ENCODE measurements at places on chromosomes 7 and 10. TPM values are rescaled to one million over a fixed set of nuclear protein-coding genes. Genes with fewer than 3 reads are reported as not detected.

DNA sequence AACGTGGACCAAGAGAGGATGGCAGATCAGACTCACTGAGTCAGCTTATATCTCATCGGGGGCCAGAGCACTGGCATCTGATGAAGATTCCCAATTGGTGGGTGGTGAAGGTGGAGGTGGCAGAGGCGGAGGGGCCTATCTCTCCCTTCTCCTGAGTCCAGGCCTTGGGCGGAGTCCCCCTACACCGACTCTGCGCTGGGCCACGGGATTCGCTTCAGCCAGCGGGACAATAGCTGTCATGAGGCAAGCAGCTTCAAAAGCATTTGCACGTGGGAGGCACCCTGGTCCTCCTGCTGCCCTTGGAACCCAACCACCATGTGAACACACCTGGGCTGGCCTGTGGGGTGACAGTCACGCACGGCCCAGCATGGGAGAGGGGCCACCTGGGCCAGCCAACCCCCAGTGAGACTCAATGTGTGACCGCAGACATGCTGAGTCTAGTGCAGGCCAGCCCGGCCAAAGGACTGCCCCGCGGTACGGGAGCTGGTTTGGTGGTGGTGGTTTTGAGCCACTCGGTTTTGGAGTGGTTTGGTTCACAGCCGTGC, 466.8 kb upstream of the FOXK1 start:
- H3K4me3 ChIP-seq: no peak overlapping the region
- H3K27me3 ChIP-seq: no peaks in the 10 kb centered on the region
- no peaks in the 10 kb centered on the region for H3K36me3 ChIP-seq
- no peak for DNase-seq

- no peaks in the 10 kb centered on the region for H3K36me3 ChIP-seq
- no peaks in the 10 kb centered on the region for H3K4me1 ChIP-seq
- no peak overlapping the region for H3K4me3 ChIP-seq
- no peaks in the 10 kb centered on the region for H3K27me3 ChIP-seq
- H3K27ac ChIP-seq: no peak overlapping the region
Measured at GRCh38 chr7:52114509-52114908, 797.9 kb upstream of the COBL start.

OLAH gene
- not detected for total RNA-seq

- no peak overlapping the region for H3K4me3 ChIP-seq
- no peak overlapping the region for H3K27ac ChIP-seq
- no peaks in the 10 kb centered on the region for H3K36me3 ChIP-seq
- H3K4me1 ChIP-seq: no peaks in the 10 kb centered on the region
- DNase-seq: no peak
- H3K27me3 ChIP-seq: peaks cover 13% of the 10 kb centered on the region
Measured at GRCh38 chr7:118079369-118079768, 104.6 kb upstream of the LSM8 start.

DNA sequence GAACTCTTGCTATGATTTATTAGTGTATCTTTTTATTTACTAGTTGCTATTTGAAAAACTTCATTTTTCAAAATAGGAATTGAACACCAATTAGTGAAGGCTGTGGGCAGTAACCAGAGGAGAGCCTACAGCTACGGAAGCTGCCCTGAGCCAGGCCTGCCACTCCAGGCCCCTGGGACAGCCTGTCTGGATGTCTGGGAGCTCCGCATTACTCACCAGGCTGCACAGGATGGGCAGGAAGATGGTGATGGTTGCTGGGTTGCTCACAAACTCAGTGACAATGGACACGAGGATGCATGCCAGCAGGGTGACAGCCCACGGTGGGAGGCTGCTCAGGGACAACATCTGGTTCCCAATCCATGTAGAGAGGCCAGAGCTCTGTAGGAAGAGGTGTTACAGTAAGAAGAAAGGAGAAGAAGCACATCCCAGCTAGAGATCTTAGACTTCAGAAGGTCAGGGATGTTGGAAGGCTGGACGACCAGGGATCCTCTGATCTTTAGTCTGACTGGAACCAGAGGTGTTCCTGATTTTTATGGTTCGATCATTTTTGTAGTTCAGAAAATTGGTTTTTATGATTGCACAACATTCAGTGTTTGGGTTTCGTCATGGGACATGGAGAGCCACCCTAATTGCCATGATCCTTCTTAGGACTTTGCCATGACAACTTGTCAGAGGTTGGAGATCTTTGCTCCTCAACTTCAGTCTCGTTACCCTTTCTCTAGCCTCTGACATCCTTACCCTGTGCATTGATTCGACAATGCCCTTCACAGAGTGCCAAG, 23.2 kb downstream of the STMP1 start:
- peaks cover 2% of the 10 kb centered on the region for H3K4me1 ChIP-seq
- DNase-seq: no peak
- H3K27ac ChIP-seq: no peak overlapping the region
- H3K36me3 ChIP-seq: no peaks in the 10 kb centered on the region
- H3K27me3 ChIP-seq: no peaks in the 10 kb centered on the region

XRCC2 gene
- 1.5 TPM for total RNA-seq

- H3K4me3 ChIP-seq: no peak overlapping the region
- peaks cover 8% of the 10 kb centered on the region for H3K27me3 ChIP-seq
- no peak for DNase-seq
- no peaks in the 10 kb centered on the region for H3K4me1 ChIP-seq
Measured at GRCh38 chr7:96430356-96430755, 108.5 kb upstream of the SLC25A13 start.

GRCh38 chr10:12162927-12163326, 32.8 kb downstream of the NUDT5 start:
- no peaks in the 10 kb centered on the region for H3K36me3 ChIP-seq
- peaks cover 2% of the 10 kb centered on the region for H3K4me1 ChIP-seq
- DNase-seq: no peak
- no peak overlapping the region for H3K4me3 ChIP-seq

ELMO1 gene
- total RNA-seq: 120 TPM

DNA sequence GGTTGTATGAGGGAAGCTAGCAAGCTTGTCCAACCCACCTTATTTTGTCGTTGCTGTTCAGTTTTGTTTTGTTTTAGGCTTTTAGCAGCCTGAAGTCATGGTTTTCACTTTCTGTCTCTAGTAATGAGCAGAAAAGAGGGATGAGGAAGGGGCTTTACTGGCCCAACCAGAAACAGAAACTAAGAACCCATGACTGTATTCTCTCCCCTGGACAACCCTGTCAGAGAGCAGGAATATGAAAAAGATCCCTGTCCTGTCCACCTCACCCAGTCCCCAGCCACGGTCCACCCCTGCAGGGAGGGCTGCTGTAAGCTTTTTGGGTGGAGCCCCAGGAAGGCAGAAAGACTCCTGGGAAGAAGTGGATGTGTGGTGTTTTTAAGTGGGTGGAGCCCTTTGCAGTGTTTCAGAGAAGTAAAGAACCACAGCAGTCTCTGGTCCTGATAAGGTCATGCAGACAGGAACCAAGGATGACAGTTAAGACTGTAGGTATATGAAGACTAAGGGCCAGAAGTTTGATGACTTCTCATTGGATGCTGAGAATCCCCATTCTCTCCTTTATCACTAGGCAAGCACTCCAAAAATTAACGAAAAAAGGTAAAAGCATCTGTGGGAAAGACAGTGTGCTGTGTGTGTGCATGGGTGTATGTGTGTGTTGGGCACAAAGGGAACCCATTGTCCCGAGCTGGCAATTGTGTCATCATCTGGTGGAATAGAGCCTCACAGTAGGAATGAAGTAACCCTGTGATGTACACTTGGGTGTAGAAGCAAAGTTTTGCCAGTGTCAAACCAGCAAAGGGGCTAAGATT, 13.8 kb downstream of the MRPL32 start:
- no peak overlapping the region for H3K4me3 ChIP-seq
- no peaks in the 10 kb centered on the region for H3K4me1 ChIP-seq
- no peaks in the 10 kb centered on the region for H3K27me3 ChIP-seq
- no peaks in the 10 kb centered on the region for H3K36me3 ChIP-seq

- no peaks in the 10 kb centered on the region for H3K36me3 ChIP-seq
- no peaks in the 10 kb centered on the region for H3K27me3 ChIP-seq
- H3K4me1 ChIP-seq: peaks cover 35% of the 10 kb centered on the region
Measured at GRCh38 chr10:129810-130209, 5.4 kb upstream of the ZMYND11 start.

DNA sequence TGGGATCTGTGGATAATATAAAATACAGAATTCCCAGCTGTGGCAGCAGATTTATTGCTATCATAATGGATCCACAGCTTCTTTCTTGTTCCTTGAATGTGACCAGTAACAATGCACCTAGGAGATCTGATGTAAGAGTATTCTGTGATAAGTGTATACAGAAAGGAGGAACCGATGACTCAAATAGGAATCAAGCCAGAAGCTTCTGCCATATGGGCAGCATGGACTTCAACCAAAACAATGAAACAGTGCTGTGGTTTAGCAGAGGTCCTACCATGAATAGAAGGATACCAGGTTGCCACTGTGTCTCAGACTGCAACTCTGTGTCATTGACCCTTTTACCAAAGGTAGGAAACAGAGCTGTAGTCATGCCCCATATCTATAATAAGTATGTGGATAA, 81.8 kb downstream of the PTPRZ1 start:
- no peak for DNase-seq
- H3K27me3 ChIP-seq: no peaks in the 10 kb centered on the region
- H3K4me1 ChIP-seq: no peaks in the 10 kb centered on the region
- H3K27ac ChIP-seq: no peak overlapping the region

PNLIPRP1 gene
- total RNA-seq: not detected

GRCh38 chr10:93697207-93697606, 5.2 kb downstream of the FRA10AC1 start:
- DNase-seq: no peak
- peaks cover 62% of the 10 kb centered on the region for H3K36me3 ChIP-seq
- peaks cover 21% of the 10 kb centered on the region for H3K4me1 ChIP-seq
- no peak overlapping the region for H3K4me3 ChIP-seq

CHRM2 gene
- total RNA-seq: not detected

GRCh38 chr10:93062514-93063143, 2.0 kb downstream of the CYP26C1 start:
- H3K36me3 ChIP-seq: peaks cover 21% of the 10 kb centered on the region
- H3K27ac ChIP-seq: no peak overlapping the region
- H3K4me3 ChIP-seq: peak overlapping the region; percentile 72
- H3K4me1 ChIP-seq: peaks cover 27% of the 10 kb centered on the region

NDUFB2 gene
- total RNA-seq: 98.5 TPM

AKR1C4 gene
- not detected for total RNA-seq

DNA sequence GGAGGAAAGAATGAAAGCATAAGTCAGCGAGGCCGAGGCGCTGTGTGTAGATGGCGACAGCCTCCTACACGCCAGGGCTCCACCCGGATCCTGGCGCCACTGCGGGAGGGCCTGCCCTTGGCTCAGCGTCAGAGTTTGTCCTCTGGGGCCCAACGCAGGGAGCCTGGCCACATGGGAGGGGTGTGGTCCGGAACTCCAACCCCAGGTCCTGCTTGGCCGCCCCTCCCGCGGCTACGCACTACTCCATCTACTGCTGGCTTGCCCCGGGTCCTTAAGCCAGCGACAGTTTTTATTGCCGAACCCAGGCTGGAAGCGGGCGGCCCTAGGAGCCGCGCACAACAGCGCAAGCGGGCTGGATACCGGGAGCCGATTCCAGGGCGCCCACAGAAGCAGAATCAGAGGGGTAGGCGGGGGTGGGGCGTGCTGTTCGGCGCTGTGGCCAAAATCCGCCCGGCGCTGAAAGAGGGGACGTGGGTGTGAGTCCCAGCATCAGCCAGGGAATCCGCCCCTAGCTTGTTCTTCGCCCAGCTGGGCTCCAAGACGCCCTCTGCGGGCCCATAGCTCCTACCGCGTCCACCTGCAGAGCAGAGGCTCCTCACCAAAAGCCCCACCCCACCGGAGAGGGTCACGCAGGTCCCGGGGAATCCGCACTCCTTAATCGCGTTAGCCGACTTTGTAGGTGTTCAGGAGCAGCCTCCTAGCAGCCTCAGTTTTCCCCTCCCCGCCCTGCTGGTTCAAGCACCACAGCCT, 4.5 kb downstream of the KAZALD1 start:
- peaks cover 14% of the 10 kb centered on the region for H3K4me1 ChIP-seq
- peak; percentile 45 for DNase-seq
- H3K4me3 ChIP-seq: peak overlapping the region; percentile 64
- H3K36me3 ChIP-seq: no peaks in the 10 kb centered on the region
- H3K27ac ChIP-seq: no peak overlapping the region

ANKRD61 gene
- total RNA-seq: not detected

GALNT17 gene
- not detected for total RNA-seq

GRCh38 chr10:50593523-50594376, 30.0 kb downstream of the SGMS1 start:
- no peaks in the 10 kb centered on the region for H3K27me3 ChIP-seq
- no peak overlapping the region for H3K4me3 ChIP-seq
- H3K27ac ChIP-seq: no peak overlapping the region
- H3K4me1 ChIP-seq: peaks cover 39% of the 10 kb centered on the region

GRCh38 chr10:1189166-1190051, 133.2 kb downstream of the WDR37 start:
- DNase-seq: no peak
- H3K4me3 ChIP-seq: no peak overlapping the region
- no peak overlapping the region for H3K27ac ChIP-seq
- H3K27me3 ChIP-seq: no peaks in the 10 kb centered on the region
- H3K4me1 ChIP-seq: peaks cover 8% of the 10 kb centered on the region

DNA sequence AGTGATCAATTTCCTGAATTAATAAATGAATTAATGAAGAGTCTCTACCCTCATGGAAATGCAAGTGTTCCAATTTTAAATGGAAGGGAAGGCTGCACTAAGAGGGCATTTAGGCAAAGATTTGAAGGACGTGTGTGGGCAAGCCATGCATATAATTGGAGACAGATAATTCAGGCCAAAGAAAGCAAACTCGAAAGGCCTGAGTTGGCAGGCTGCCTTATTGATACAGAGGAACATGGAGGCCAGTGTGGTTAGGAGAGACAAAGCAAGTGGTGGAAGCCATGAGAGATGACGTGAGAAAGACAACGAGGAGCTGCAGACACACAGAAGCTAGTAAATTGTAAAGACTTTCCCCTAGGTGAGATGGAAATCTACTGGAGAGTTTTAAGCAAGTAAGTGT, 15.4 kb upstream of the PCLO start:
- no peaks in the 10 kb centered on the region for H3K4me1 ChIP-seq
- no peak overlapping the region for H3K27ac ChIP-seq
- peaks cover 4% of the 10 kb centered on the region for H3K27me3 ChIP-seq
- no peak overlapping the region for H3K4me3 ChIP-seq

- no peak overlapping the region for H3K27ac ChIP-seq
- peaks cover 14% of the 10 kb centered on the region for H3K4me1 ChIP-seq
- no peak overlapping the region for H3K4me3 ChIP-seq
- no peak for DNase-seq
Measured at GRCh38 chr7:137925754-137926153, 76.1 kb downstream of the CREB3L2 start.

GRCh38 chr7:112869111-112869774, 79.0 kb upstream of the TMEM168 start:
- H3K4me3 ChIP-seq: no peak overlapping the region

TAS2R41 gene
- total RNA-seq: 0.55 TPM

DNA sequence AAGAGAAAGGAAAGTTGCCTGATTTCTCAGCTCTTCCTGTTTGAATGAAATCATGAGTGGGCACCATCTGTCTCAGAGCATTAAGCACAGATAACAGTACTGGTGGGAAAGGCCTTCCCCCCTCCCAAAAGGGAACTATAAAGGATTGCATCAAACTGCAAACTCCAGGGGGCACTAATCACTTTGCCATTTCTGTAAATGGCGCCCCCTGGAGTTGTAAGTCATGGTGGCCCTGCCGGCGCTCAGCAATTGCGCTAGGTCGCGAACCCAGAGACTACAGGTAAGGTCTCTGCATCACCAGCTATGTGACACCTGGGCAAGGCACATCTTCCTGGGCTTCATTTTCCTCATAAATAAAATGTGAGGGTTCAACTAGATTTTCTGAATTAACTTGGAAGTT, 11.1 kb downstream of the LRRC4 start:
- peaks cover 6% of the 10 kb centered on the region for H3K4me1 ChIP-seq
- H3K36me3 ChIP-seq: peaks cover 10% of the 10 kb centered on the region
- no peak overlapping the region for H3K4me3 ChIP-seq
- H3K27me3 ChIP-seq: no peaks in the 10 kb centered on the region
- no peak for DNase-seq
- H3K27ac ChIP-seq: no peak overlapping the region

CLDN4 gene
- total RNA-seq: 0.36 TPM

- H3K27ac ChIP-seq: no peak overlapping the region
- peaks cover 3% of the 10 kb centered on the region for H3K4me1 ChIP-seq
- peaks cover 85% of the 10 kb centered on the region for H3K27me3 ChIP-seq
- no peak for DNase-seq
Measured at GRCh38 chr7:155465761-155466141, 7.8 kb downstream of the EN2 start.
